Activated T-helper 1 cell treated with anti-CD3 and anti-CD28 coated beads, Interleukin-2, amount 50 U/mL, for 16 hours (primary cell): ENCODE measurements at places on chromosomes 6 and 20.

DNA sequence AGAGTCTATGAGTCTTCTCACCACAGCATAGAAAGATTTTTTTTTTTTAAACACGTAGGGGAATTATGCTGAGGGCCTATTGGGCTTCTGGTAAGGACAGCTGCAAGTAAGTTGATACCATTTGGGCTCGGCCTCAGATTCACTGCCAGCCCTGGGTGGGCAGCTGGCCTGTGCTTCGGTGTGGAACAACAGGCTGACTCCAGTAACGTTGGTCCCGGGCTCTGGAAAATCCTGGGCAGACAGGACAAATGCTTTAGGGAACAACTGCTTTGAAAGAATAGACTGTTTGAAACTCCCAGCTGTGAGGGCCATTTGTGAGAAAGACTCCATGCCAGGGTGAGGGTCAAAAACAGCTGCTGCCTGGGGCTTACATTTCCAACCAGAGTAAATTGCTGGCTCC lies 366.5 kb downstream of the QKI start:
- DNase-seq, result no peak

GRCh38 chr20:1777476-1777820 lies 117.8 kb upstream of the SIRPA start:
- no peak for DNase-seq

GRCh38 chr6:33787346-33787953 lies 1.5 kb downstream of the LEMD2 start:
- no peak for DNase-seq

- no peak for DNase-seq
These were observed 265.0 kb downstream of the UTRN start for GRCh38 chr6:144549837-144550747.

GRCh38 chr20:54231036-54231435 lies 23.1 kb downstream of the PFDN4 start:
- DNase-seq, result no peak

GRCh38 chr6:72403413-72403812 lies 218.5 kb upstream of the KCNQ5 start:
- no peak for DNase-seq

DNA sequence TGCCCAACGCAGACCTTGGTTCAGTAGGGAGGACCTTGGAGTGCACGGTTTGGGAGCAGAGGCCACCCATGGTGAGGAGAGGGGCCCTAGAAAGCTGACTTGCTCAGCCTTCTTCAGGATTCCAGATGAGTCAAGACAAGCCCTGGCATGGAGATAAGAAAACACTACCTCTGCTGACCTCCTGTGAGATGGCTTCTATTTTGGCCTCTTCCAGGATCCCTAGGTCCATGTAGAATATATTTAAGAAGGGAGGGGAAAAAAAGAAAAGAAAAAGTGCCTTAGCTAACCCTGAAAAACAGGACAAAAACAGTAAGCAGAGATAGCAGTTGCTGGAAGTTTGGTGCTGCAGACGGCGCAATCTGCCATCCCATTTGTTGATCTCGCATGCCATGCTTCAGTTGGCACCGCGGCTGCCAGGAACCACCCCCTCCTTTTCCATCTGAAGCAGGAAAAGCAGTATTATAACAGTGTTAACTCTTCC lies 100.0 kb downstream of the ARMC2 start:
- DNase-seq, result no peak

- no peak for DNase-seq
These were observed 63.5 kb downstream of the VTA1 start for GRCh38 chr6:142210606-142211005.

DNA sequence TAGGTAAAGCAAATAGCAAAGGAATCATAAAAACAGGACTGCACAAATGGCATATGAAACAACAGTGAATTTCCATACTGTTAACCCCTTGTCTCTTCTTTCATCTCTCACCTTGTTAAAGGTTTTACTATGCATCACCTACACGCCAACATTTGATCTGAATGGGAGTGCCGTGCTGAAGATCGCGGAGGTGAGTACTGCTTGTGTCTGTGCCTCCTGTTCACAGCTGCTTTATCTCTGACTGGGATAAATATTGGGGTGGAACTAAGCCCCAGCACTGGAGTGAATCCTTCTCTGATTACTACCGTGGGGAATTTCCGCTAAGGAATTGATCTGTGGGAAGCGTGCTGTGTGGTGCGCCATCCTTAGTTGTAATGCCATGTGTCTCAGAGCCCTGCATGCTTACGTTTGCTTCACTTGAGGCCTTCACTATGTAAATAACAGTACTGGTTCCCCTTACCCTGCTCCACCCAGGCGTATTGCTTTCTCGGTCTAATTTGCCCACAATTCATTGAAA lies 11.4 kb upstream of the PBOV1 start:
- DNase-seq, result no peak

- DNase-seq, result no peak
These were observed 55.5 kb downstream of the CD2AP start for GRCh38 chr6:47532981-47533585.

- no peak for DNase-seq
These were observed 976.1 kb upstream of the MAP3K7 start for GRCh38 chr6:91562955-91563354.

- no peak for DNase-seq
These were observed 167.7 kb upstream of the SUPT3H start for GRCh38 chr6:45545416-45545815.

DNA sequence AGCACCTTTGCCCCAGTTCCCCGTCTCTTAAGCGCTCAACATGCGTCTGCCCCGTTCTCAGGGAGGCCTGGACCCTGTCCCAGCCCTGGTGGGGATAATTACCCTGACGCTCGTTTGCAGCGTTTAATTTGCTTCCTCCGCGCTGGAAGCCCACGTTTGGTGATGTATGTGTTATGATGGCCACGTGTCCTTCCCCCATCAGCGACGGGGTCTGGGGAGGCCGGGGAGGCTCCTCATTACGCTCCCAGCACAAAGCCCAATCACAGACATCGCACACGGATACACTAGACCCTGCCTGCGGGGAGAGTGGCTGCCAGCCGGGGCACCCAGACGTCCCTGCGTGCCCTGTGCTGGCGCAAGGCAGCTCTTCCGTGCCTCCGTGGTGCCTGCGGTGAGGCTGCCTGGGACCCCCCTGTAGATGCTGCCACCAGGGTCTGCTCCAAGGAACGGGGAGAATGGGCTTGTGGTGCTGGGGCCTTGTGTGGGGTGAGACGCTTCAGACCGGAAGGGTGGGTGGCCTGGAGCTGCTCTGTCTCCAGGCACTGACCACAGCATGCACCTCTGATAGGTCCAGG lies 10.2 kb upstream of the CHRNA4 start:
- no peak for DNase-seq

GRCh38 chr6:82906951-82907350 lies 158.7 kb downstream of the UBE3D start:
- DNase-seq, result no peak

GRCh38 chr6:39893286-39893685 lies 41.0 kb downstream of the MOCS1 start:
- DNase-seq, result no peak

DNA sequence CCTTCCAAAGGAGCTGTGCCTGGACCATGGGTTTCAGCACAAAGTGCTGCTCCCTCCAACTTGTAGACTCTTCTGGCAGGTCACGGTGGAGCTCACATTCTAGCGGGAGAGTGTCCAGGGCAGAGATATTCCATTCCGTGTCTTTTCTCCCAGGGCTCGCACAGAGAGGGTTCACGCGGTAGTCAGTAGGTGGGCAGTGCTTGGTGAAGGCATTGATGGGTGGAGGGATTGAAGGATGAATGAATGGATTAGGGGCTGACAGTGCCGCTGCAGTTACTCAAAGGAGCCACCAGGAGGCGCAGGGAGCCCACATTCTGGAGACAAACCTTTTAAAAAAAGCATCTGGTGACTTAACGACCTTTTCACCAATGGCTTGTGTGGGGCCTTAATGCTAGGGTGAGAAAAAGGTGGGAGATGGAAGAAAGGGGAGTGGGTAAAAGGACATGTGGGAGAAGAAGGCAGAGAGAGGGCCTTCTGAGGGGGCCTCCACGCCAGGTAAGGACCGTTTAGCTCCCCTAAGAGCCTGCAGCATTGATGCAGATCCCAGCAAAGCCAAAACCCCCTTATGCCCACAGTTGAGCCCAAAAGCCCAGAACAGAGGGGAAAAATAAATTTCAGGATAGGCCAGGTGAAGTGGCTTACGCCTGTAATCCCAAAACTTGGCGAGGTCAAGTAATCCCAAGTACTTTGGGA lies 17.5 kb upstream of the FAM110A start:
- DNase-seq, result peak; percentile 49

DNA sequence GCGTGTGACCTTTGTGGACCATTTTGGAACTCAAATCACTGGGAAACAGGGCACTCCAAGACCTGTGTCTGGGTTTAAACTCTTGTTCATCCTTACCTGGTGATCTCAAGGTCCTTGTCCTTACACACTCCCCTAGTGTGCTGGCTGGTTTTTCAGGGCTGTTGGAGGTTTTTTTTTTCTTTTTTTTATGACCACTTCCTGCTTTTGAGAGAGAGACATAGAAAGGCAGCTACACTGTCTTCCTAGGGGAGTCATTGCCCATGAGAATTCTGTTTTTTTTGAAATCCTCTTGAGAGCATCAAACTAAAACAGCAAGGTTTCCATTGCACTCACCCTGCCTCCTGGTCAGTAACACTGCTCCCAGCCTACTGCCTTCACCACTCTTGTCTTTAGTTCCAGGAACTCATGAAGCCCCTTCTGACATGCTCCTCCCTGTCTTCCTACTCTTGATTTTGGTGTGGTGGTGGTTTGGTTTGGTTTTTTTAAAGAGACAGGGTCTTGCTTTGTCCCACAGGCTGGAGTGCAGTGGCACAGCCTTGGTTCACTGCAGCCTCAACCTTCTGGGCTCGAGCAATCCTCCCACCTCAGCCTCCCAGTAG lies 28.6 kb downstream of the PRPH2 start:
- no peak for DNase-seq

DNA sequence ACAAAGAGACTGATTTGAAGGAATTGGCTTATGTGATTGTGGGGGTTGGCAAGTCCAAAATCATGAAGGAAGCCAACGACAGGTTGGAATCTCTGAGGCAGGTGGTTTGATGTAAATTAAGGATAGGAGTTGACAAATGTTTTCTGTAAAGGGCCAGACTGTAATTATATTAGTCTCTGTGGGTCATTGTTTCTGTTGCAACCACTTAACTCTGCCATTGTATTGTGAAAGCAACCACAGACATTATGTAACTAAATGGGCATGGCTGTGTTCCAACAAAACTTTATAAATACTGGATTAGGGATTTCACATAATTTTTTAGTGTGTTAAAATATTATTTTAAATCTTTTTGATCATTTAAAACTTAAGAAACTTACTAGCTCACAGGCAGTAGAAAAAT lies 199.2 kb upstream of the MYLIP start:
- no peak for DNase-seq

- no peak for DNase-seq
These were observed 5.7 kb downstream of the TMEM151B start for GRCh38 chr6:44275749-44276648.

- no peak for DNase-seq
These were observed 41.8 kb downstream of the RBM38 start for GRCh38 chr20:57432862-57433491.

DNA sequence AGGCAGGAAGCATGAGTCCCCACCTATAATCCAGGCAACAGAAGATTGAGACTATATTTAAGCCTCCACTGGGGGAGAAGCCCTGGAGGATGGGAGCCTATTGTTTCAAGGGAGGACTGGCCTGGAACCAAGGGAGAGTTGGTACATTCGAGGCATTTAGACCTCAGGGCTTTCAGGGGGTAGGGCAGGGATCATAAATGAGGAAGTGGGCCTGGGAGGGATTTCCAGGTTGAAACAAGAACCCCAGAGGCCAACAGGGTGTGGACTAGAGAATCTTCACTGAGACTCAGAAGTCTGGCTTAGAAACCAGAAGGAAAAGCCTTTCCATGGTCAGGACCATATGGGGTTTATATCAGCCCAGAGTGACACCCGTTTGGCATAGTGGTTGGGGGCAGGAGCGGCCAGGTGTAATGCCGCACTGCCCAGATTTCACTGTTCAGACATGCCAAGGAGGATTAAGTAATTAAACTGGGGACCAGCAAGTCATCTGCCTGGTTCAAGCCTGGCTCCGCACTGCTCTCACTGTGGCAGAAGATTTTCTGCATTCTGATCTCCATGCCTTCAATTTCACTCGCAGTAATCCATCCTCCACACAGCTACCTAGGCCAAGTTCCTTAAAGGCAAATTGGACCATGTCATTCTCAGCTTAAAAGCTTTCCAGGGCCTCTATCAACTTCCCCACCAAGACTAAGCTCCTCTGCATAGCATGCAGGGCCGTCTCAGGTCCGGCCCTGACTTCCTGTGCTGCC lies 17.8 kb downstream of the LRFN2 start:
- DNase-seq, result no peak

DNA sequence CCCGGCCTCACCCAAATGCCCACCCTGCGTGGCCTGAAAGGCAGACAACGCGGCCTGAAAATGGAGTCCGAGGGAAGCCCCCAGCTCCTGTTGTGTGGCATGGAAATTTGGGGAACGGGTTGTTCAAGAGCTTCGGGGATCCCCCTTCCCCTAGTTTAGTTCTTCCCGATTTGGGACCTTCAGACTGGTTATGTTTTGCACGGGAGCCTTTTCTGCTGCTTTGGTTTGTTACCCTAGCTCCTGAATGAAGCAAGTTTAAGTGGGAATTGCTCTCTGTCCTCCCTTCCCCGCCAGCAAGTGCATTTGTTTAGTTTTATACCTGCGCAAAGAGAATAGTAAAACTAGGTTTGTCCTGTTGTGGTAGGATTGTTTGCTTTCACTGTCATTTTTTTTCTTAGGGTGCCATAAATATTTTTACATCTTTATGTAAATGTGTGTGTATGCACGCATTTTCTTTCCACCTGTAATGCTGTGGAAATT lies 604 bp downstream of the SH3BGRL2 start:
- no peak for DNase-seq

GRCh38 chr6:13025893-13026499 lies 302.3 kb downstream of the TBC1D7 start:
- no peak for DNase-seq

DNA sequence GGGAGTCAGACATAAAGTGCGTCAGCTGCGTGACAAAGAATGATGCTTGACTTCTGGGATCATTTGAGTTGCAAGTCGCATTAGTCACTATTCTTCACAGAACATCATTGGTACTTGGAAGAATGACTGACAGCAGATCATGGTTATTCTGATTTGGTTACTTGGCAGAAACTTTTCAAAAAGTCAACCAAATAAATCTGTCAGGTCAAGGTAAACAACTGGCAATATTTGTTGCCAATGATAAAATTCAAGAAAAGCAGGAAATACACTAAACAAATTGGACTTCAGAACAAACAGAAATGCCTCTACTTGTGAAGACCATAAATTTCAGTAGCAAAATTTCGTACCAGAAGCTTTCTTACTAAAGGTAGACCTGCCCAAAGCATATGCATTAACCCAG lies 221.6 kb downstream of the TFAP2A start:
- no peak for DNase-seq

DNA sequence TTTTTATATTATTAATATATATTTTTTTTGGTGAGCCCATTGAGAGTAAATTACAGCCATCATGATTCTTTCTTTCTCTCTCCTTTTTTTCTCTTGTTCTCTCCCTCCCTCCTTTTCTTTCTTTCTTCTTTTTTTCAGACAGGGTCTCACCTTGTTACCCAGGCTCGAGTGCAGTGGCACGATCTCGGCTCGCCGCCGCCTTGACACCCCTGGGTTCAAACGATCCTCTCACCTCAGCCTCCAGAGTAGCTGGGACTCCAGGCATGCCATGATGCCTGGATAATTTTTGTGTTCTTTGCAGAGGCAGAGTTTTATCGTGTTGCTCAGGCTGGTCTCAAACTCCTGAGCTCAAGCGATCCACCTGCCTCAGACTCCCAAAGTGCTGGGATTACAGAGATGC lies 1.6 kb downstream of the CCDC170 start:
- DNase-seq, result no peak

- DNase-seq, result no peak
These were observed 211.4 kb downstream of the ERMARD start for GRCh38 chr6:169962604-169963469.

- no peak for DNase-seq
These were observed 71.8 kb upstream of the TIAM2 start for GRCh38 chr6:154923199-154923869.
